ENCODE measurements at places on chromosomes 6 and 20.

GRCh38 chr6:17972074-17972952, 15.1 kb downstream of the KIF13A start:
- no peak for DNase-seq

- peak; percentile 15 for DNase-seq
Observed at GRCh38 chr6:130671119-130671518, 156.1 kb upstream of the SMLR1 start.

DNA sequence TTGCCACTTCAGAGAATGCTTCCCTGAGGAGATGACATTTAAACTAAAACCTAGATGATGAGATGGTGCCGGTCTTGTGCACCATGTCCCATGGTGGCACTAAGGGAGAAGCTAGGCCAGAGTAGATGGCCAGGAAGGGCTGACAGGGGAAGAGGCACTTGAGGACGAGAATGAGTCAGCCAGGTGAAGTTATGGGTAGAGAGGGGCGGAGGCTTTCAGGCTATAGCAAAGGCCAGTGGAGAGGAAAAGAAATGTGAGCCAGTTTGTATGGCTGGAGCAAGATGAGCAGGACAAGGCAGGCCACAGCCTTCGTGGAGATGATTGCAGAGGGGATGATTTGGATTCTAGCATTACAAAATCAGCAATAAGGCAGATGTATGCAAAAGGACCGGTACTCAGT, 44.7 kb upstream of the ADGRF4 start:
- no peak for DNase-seq

DNA sequence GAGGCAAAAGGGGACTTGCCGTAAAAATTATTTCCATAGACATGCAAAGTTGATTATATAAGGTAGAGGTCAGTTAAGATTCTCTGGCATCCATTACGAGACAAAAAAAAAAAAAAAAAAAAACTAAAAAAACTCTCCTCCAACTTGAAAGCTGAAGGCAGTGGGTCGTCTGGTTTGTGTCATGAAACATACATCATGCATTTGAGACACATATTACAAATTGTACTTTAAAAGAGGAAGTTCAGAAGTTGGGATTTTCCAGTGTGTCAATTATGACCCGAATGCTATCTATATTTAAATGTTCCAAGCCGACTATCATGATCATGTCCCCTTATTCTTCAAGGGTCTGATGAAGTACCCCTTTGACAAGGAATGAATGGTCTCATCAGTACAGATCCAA, 125.1 kb downstream of the ZNF217 start:
- DNase-seq = no peak

DNA sequence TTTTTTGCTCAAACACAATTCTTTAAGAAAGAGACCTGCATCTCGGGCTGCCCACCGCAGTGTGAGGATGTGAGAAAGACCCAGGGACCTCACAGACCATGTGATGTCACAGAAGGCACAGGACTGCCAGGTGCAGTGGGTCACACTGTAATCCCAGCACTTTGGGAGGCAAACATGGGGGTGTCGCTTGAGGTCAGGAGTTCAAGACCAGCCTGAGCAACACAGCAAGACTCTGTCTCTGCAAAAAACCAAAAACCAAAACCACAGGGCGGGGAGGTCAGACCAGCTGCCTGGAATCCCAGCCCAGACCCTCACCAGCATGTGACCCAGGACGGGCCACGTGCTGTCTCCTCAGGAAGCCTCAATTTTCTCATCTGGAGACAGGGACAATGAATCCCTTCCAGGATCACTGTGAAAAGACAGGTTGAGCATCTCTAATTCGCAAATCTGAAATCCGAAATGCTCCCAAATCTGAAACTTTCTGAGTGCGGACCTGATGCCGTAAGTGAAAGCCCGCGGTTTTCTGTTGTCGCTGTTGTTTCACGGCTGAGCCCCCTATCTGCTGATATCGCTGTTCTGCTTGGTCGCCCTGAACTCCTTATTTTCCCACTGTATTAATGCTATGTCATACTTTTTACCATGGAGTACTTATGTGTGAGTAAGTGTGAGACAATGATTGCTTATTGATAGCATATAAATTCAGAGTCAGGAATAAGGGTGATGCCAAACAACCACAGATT, 159.5 kb upstream of the PTPN1 start:
- no peak for DNase-seq

GRCh38 chr6:110355727-110356126, 2.4 kb downstream of the METTL24 start:
- no peak for DNase-seq

DNA sequence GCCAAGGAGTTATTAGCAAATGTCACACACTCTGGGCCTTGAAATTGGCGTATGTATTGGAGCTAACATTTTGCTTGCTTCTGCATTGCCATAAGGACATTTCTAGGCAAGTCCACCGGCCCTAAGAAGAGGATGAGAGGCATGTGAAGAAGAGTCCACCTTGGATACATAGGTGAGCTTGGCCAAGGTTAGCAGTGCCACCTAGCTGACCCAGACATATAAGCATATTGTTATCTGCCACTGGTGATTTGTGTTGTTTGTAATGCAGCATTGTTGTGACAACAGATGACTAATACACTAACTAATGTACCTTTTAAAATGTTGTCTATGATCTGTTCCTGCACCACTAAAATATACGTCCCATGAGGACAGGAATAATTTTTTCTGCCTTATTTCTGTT, 24.8 kb upstream of the HLA-DQA2 start:
- no peak for DNase-seq

DNA sequence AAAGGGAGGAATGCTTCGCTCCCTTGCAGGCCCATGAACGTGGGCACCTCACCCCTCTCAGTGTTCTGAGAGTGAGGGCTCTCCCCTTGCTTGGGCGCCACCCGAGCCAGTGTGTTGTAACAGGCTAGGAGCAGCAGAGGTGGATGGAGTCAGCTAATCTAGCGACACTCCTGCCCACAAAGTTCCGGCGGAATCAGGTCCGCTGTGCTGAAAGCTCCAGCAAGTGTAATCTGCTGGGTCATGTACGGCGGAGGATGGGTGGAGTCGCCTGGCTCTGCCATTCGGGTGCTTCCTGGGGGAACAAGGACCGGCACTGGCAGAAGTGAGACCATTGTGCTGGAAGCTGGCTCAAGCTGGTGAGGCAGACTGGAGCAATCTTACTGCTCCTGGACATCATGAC, 1310.1 kb downstream of the EPHA7 start:
- DNase-seq = no peak

DNA sequence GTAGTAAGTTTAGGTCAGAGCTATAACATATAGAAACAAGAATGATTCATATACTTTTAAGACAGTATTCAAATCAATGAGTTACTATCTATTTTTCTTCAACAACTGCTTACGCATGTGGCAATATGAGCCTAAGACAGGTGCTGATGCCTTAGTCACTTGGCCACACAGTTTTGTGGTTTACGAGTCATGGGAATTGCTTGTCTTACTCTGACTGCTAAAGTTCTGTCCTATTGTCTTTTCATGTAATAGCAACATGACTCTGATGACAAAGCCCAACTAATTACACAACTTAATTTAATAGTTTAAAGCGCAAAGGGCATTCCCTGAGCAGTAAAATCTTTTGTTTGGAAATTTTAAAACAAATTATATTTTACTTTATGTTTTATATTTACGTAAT, 159.3 kb upstream of the CENPW start:
- peak; percentile 9 for DNase-seq

DNA sequence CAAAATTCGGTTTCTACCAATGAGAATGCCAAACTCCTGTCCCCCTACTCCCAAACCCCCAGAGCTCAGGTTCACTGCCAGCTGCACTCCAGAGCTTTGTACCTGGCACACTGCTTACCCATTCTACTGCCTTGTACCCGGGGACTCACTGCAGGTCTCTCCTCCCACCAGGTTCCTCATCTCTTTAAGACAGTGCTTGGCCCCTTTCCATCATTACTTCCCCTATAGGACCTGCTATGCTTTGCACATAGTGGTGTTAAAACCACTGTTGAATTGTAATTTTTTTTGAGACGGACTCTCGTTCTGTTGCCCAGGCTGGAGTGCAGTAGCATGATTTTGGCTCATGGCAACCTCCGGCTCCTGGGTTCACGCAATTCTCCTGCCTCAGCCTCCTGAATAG, 25.9 kb downstream of the LYRM4 start:
- DNase-seq = no peak

GRCh38 chr6:75492386-75493153, 1.0 kb downstream of the FILIP1 start:
- no peak for DNase-seq

- no peak for DNase-seq
Observed at GRCh38 chr6:14849185-14849584, 396.7 kb upstream of the JARID2 start.

DNA sequence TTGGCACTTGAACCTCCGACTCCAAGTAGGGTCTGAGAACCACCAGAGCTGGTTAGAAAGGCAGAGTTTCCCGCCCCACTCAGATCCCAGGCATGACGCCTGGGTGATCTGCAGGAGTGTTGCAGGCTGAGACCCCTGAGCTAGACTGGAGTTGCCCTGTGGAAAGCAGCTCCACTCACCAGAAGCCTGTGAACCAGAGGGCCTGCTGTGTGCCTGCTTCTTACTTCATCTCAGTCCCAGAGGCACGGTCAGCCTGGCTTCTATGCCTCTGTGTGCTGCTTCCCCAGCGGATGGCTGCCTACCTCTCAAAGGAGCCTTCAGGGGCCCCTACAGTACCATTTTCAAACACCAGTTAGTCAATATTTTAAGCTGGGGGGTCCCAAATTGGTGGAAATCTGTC, 15.6 kb upstream of the CCN6 start:
- peak; percentile 14 for DNase-seq

- DNase-seq = no peak
Observed at GRCh38 chr6:117309611-117310010, 44.3 kb downstream of the VGLL2 start.

- no peak for DNase-seq
Observed at GRCh38 chr6:87904011-87904410, 143.6 kb upstream of the SPACA1 start.

DNA sequence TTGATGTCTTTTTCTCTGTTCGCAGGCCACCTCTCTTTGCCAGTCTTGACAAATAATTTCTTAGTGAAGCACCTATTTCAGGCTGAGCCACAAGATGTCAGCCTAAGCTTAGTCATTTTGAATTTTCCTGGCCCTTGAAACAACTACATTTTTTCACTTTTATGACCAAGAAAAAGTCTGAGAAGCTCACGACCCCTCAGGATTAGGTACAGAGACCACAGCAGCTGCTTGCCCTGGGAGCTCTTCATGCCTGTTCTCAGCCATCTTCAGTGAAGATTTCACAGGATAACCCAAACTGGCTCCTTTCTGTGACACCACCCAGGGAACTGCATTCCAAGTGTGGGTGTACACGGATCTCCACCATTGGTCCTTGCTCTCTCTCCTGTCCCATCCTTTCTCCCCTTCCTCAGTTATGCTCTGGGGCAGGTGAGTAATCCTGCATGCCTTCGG, 38.4 kb upstream of the SPTLC3 start:
- DNase-seq = peak; percentile 42

- DNase-seq = no peak
Observed at GRCh38 chr20:22562620-22563019, 21.8 kb downstream of the FOXA2 start.

- DNase-seq = no peak
Observed at GRCh38 chr6:20943040-20943627, 408.9 kb downstream of the CDKAL1 start.

GRCh38 chr6:135537741-135538301, 40.3 kb upstream of the AHI1 start:
- peak; percentile 51 for DNase-seq

GRCh38 chr6:71602385-71603007, 283.9 kb upstream of the RIMS1 start:
- DNase-seq = peak; percentile 67

GRCh38 chr6:83051377-83052172, 14.1 kb downstream of the UBE3D start:
- DNase-seq = no peak
